ENCODE measurements at places on chromosomes 11 and 22.

GRCh38 chr22:33492210-33492651 is 428.0 kb downstream of the LARGE1 start:
- DNase-seq: no peak

GRCh38 chr22:38033522-38034277 is 23.5 kb upstream of the PICK1 start:
- DNase-seq: no peak

DNA sequence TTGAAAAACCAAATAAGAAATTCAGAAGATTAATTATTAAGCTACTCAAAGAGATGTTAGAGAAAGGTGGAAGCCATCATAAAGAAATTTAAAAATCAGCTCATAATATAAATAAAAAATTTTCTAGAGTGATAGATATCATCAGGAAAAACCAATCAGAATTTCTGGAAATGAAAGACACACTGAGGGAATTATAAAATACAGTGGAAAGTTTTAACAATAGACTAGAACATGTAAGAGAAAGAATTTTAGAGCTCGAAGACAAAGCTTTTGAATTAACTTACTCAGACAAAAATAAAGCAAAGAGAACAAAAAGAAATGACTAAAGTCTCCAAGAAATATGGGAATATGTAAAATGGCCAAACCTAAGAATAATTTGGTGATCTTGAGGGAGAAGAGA is 1926.9 kb upstream of the RAG2 start:
- DNase-seq: no peak

DNA sequence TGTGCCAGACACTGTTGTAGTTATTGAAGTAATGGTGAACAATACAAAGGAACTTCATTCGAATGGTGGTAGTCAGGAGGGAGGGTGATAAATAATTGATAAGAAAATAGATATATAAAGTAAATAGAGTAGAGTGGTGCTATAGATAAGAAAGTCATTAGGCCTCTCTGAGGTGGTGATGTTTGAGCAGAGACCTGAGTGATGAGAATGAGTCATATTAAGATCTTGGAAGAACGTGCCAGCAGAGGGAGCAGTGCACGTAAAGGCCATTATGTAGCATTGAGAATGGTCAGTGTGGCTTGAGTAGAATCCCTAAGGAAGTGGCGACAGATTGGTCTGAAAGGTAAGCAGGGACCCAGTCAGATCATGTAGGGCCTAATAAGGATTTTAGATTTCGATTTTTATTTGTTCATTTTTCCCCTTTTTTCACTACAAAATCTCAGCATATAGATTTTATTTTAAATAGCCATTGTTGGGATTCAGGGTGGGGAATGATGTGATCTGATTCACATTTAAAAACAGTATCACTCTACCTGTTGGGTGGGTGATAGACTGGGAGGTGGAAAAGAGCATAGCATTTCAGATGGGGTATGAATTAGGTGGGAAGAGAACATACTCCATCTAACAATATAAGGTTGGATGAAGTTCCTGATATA is 44.7 kb downstream of the CCDC90B start:
- peak; percentile 71 for DNase-seq

DNA sequence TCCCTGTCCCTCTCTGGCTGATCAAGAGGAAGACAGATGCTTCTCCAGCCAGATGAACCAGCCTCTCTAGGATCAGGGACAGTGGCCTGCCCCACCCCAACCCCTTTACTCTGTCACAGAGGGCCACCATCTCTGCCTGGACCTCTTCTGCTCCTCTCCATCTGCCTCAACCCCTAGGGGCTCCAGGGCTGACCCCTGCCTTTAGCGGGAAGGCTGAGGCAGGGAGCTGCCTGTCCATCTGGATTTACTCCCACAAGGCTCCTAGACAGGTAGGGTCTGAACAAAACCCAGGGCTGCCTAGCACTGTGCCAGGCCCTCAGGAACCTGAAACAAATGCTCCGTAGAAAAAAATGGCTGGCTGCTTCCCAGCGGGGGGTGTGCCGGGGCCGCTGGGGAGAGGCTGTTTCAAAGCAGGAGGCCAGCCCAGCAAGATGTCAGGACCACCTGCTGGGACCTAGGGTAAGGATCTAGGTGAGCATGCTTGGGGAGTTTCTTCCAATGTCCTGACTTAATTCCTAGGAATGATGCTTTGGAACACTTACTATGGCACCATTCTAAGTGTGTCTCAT is 3.2 kb downstream of the CHST1 start:
- DNase-seq: no peak

GRCh38 chr11:83927422-83927821 is 641.3 kb upstream of the CCDC90B start:
- no peak for DNase-seq

DNA sequence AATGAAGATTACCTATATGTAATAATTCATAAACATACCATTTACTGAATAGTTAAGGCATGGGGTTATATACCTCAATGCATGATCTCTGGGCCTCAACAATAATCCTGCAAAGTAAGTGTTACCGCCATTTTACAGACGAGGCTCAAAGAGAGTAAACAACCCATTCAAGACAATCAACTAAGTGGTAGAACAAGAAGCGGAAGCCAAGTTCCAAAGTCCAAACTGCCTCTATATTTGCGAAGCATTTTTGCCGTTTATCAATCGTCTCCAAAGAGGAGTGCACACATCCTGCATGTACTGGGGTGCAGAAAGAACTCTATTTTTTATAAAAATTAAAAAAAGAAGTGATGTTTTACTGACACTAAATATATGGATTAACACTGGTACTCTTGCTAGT is 27.5 kb upstream of the P4HA3 start:
- no peak for DNase-seq

DNA sequence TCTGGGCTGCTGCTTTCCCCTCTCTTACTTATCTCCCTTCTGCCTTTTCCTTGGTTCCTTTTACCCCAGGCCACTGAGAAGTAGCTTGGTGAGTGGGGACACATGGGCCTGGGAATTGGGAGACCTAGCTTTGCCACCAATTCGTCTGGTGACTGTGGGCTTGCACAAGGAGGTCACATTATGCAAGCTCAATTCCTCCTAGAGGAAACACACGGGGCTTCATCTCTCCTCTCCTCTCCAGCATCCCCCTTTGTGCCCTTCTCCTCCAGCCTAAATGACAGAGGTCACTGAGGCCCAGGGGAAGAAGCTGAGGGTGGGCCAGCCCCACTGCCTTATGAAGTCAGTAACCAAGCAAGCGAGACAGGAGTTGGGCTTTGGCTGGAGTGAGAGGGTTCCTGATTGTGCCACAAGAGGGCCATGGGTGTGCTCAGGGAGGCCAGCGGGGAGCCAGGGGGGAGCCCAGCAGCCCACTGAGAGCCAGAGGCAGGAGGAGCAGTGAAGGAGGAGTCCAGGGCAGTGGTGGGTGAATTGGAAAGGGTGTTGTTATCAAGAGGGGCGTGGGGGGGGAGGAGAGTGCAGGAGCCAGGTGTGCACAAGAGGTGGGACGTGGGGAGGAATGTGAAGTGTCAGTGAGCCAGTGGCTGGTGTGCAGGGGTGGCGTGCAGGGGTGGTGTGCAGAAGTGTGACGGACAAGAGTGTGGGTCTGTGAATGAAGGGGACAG is 2.0 kb downstream of the CLCF1 start:
- DNase-seq: peak; percentile 36

- DNase-seq: no peak
Measured at GRCh38 chr11:65292890-65293289, 21.8 kb upstream of the CDC42EP2 start.

GRCh38 chr11:36012455-36012854 is 68.6 kb downstream of the LDLRAD3 start:
- no peak for DNase-seq

DNA sequence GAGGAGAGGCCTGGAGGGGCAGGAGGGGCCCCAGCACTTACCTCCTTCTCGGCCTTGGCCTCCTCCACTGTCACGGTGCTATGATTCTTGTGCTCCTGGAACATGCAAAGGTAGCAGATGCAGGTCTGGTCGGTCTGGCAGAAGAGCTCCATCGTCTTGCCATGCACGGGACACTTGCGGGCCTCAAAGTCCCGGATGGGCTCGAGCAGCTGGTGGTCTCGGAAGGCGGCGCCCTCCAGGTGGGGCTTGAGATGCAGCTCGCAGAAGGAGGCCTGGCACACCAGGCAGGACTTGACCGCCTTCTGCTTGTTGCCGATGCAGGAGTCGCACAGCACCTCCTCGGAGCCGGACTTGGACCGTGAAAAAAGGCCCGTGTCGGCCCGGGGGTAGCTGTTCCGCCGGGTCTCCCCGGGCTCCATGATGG is 714 bp downstream of the TRIM29 start:
- no peak for DNase-seq

DNA sequence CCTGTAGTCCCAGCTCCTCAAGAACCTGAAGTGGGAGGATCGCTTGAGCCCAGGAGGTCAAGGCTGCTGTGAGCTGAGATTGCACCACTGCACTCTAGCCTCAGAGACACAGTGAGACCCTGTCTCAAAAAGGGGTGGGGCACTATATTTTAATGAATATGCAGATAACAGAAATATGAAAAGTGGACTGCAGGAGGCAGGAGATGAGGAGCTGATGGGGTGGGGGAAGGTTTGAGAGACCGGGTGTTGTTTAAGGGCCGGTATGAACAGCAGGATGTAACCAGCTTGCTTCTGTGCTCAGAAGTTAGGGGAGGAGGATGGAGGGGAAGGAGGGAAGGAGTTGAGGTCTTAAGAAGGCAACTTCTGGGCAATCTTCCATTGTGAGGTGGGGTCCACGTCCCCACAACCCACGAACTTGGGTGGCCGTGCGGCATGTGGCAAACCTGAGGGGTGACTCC is 1.3 kb upstream of the B4GALNT4 start:
- no peak for DNase-seq

- DNase-seq: no peak
Measured at GRCh38 chr11:27408246-27408800, 45.3 kb upstream of the CCDC34 start.

DNA sequence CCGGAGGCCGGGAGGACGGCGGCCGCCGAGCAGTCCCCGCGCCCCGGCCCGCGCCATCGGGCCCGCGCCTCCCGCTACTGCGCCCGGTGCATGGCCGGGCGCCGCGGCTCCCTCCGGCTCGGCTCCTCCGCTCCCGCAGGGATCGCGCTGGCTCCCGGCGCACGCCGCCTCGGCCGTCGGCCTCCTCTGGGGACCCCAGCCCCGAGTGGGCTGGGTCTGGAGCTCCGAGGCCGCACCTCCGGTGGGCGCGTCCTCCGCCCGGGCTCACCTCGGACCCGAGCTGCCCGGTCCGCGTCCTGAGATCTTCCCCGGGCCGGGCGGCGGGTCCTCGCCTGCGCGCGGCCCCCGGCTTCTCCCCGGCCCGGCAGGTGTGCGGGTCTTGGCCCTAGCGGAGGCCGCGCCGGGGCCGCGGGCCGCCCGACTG is 251 bp downstream of the SHISA8 start:
- DNase-seq: no peak

- DNase-seq: no peak
Measured at GRCh38 chr11:93536101-93536861, 6.9 kb downstream of the SMCO4 start.

- no peak for DNase-seq
Measured at GRCh38 chr11:118530683-118531596, at the start of gene TMEM25. Gene TMEM25, plus strand, starts transcription at chr11:118531192. Its CDS starts 610 bp downstream, at chr11:118531802.
